ENCODE measurements at places on chromosomes 1 and 21. TPM values are rescaled to one million over a fixed set of nuclear protein-coding genes. Genes with fewer than 3 reads are reported as not detected.

DNA sequence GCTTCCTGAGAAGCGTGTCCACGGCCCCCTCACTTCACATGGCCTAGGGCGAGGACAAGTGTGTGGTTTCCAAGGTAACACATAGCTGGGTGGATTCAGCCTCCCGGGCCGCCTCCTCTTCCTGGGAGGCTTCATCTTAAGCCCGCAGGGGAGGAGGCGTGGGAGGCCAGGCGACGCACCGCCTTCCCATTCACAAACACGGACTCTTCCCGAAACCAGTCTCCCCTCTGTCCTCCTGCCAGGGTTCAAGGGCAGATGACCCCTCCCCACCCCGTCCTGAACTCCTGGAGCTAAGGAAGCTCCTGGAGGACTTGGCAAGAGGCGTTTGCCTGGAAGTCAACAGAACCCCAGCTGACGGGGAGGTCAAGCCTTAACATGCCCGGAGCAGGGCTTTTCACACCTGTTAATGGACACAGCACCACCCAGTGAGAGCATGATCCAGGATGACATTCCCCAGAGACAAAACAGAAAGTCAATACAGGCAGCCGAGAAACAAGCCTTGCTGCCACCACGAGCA lies 56.7 kb downstream of the KCNN3 start:
- H3K4me1 ChIP-seq = peaks cover 12% of the 10 kb centered on the region
- H3K27ac ChIP-seq = no peak overlapping the region
- peaks cover 5% of the 10 kb centered on the region for H3K27me3 ChIP-seq
- DNase-seq = no peak

DNA sequence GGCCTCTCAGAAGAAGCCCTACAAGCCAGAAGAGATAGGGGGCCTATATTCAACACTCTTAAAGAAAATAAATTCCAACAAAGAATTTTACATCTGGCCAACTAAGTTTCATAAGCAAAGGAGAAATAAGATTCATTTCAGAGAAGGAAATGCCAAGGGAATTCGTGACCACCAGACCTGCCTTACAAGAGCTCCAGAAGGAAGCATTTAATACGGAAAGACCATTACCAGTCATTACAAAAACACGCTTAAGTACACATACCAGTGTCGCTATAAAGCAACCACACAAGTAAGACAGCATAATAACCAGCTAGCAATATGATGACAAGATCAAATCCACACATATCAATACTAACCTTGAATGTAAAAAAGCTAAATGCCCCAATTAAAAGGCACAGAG lies 704.9 kb upstream of the CHRM3 start:
- no peaks in the 10 kb centered on the region for H3K36me3 ChIP-seq
- no peak overlapping the region for H3K4me3 ChIP-seq
- H3K4me1 ChIP-seq = no peaks in the 10 kb centered on the region
- H3K27ac ChIP-seq = no peak overlapping the region
- H3K27me3 ChIP-seq = no peaks in the 10 kb centered on the region

DNA sequence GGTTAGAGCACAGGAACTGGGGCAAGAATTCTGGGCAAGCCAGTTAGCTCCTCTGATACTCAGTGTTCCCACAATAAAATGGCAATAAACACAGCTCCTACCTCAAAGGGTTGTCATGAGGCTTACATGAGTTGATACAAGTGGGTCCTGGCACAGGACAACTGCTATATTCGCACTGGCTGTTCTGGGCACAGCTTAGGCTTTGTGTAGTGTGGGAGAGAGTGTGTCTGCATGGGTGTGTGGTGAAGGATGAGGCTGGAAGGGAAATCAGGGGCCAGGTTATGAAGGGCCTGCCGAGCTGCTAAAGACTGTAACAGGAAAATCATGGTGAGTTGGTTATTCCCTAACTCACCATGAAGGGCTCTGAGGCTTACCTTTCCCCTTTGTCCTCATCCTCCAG lies 18.7 kb downstream of the ETV3 start:
- no peak for DNase-seq
- H3K36me3 ChIP-seq = peaks cover 20% of the 10 kb centered on the region
- H3K4me1 ChIP-seq = peaks cover 17% of the 10 kb centered on the region
- no peak overlapping the region for H3K27ac ChIP-seq
- peaks cover 2% of the 10 kb centered on the region for H3K27me3 ChIP-seq

DNA sequence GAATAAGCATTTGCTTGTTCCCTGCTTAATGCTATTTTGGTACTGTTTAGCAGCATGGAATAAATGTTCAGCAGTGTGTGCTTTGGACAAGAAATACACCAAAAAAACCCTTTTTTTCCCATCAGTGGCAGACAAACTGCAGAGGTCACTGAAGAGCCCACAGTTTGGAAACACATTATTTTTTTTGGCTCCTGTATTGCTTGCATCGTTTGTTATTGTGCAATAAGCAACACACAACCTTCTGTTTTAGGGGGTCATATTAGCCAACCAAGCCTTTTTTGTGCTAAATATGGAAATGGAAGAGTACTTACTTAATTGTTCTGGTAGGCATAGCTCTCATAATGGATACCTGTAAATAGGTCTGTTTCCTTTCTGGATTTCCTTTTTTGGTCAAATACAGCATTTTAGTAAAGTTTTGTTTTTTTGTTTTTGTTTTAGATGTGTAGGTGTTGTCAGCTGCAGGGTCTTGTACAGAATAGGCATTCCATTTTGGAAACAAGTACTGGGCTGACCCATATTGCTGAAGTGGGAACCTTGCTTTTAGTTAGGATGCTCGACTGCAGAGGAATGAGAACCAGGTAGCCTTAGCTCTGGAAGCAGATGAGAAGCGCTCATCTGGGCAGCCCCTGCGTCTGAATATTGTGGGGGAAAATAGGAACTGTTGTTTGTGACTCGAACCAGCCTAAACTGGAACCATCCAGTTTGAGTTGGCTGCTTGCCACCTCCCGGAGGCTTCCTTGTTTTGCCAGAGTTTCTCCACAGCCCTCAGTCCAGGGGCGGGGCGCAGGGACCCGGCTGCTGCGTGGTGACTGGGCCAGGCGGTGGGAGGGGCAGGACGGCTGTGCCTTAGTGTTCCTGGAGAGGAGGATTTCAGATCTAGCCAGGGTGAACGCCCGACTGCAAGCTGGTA lies 38.4 kb downstream of the SPEN start:
- H3K36me3 ChIP-seq = peaks cover 25% of the 10 kb centered on the region
- no peaks in the 10 kb centered on the region for H3K27me3 ChIP-seq
- DNase-seq = no peak

DNA sequence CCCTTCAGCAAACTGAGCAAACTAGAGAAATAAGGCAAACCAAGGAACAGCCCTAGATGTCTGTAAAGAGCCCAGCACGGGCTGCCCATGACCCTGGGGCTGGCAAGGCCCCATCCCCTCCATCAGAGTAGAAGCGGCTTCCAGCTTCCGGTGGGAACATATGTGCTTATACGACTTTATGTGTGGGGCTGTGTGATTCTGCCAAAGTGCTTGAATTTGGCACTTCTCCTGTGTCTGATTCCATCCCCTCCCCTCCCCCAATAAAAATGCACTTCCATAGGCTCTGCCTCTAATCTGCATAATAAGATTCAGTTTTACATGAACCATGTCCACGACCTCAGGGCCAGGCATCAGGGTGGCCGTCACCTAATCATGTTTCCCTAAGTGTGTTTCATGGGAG lies 236.6 kb downstream of the DSCAM start:
- DNase-seq = no peak
- no peak overlapping the region for H3K27ac ChIP-seq
- no peak overlapping the region for H3K4me3 ChIP-seq
- H3K4me1 ChIP-seq = no peaks in the 10 kb centered on the region
- H3K36me3 ChIP-seq = no peaks in the 10 kb centered on the region

DNA sequence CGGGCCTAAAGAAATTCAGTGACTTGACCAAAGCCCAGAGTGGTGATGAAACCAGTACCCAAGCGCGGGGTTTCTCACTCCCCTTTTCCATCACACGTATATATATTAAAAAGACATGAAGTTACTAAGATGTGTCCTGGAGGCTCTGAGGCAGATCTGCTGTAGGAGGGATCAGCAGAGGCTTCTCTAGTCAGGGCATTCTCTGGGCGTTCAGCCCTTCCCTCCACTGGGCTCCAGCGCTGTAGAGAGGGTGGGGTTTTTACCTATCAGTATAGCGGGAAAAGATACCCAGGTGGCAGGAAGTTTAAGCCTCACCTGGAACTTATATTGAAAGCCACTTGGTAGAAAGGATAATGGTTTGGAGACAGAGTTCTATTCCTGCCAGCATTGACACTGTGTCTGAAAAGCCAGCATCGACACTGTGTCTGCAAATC lies 862 bp upstream of the PLEKHO1 start:
- peak overlapping the region; percentile 81 for H3K4me3 ChIP-seq
- H3K36me3 ChIP-seq = peaks cover 22% of the 10 kb centered on the region
- peaks cover 44% of the 10 kb centered on the region for H3K4me1 ChIP-seq
- no peak for DNase-seq

DNA sequence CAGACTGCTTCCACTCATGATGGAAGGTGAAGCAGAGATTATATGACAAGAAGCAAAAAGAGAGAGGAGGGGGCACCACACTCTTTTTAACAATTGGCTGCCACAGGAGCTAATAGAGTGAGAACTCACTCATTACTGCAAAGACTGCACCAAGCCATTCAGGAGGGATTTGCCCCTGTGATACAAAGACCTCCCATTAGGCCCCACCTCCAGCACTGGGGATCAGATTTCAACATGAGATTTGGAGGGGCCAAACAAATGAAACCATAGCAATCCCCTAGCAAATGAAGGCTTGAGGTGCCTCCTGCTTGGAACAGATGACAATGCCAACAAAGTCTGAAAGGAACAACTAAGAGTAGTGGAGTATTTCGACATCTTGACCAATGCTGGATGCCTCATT lies 122.5 kb upstream of the COA6 start:
- peaks cover 3% of the 10 kb centered on the region for H3K36me3 ChIP-seq
- no peak overlapping the region for H3K27ac ChIP-seq
- no peak for DNase-seq

- no peak overlapping the region for H3K27ac ChIP-seq
- no peak overlapping the region for H3K4me3 ChIP-seq
- no peaks in the 10 kb centered on the region for H3K36me3 ChIP-seq
- no peak for DNase-seq
Observed at GRCh38 chr1:90362163-90362562, 354.9 kb downstream of the BARHL2 start.

DNA sequence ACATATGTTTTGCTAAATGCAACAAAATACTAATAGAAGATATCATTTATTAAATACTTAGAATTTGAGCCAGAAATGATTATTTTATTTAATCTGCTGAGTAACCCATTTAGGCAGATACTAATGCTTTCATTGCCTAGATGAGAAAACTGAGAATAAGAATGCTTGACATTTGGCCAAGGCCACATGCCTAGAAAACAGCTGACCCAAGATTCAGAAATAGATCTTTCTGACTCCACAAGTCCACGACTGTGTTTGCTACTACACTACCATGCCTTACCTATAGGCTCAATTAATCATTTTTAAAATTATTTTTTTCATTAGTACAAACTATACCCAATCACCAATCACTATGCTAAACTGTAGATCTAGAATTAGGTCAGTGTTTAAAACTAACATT lies 129.7 kb downstream of the ATP1B1 start:
- H3K27ac ChIP-seq = no peak overlapping the region
- peaks cover 1% of the 10 kb centered on the region for H3K27me3 ChIP-seq
- no peaks in the 10 kb centered on the region for H3K36me3 ChIP-seq
- no peak for DNase-seq
- H3K4me3 ChIP-seq = no peak overlapping the region
- no peaks in the 10 kb centered on the region for H3K4me1 ChIP-seq

GRCh38 chr1:2391931-2392509 lies 379 bp downstream of the RER1 start:
- peaks cover 33% of the 10 kb centered on the region for H3K4me1 ChIP-seq
- no peak for DNase-seq
- peak overlapping the region; percentile 88 for H3K4me3 ChIP-seq
- H3K36me3 ChIP-seq = peaks cover 23% of the 10 kb centered on the region

RPS27 gene
- total RNA-seq = 1,349 TPM

PLPPR5 gene
- not detected for total RNA-seq

All from activated T-helper 1 cell treated with anti-CD3 and anti-CD28 coated beads, Interleukin-12 subunit alpha, Interleukin-12 subunit beta, Interleukin-2, Interleukin-4 antibody, amounts not matched to agents 30 ng/mL and 10 ng/mL and 1 ng/mL, durations not matched to agents 14 hours and 24 hours and 36 hours (primary cell).